Stomach (tissue), 19 donors: ENCODE measurements at places on chromosomes 3 and 15. TPM values are rescaled to one million over a fixed set of nuclear protein-coding genes. Genes with fewer than 3 reads are reported as not detected.
A peak's percentile ranks its signal among the peaks of the same experiment; 100 is the strongest.

Gene GPR149
- 0.18 TPM for total RNA-seq

Gene GOLGA6L7
- total RNA-seq: not detected

DNA sequence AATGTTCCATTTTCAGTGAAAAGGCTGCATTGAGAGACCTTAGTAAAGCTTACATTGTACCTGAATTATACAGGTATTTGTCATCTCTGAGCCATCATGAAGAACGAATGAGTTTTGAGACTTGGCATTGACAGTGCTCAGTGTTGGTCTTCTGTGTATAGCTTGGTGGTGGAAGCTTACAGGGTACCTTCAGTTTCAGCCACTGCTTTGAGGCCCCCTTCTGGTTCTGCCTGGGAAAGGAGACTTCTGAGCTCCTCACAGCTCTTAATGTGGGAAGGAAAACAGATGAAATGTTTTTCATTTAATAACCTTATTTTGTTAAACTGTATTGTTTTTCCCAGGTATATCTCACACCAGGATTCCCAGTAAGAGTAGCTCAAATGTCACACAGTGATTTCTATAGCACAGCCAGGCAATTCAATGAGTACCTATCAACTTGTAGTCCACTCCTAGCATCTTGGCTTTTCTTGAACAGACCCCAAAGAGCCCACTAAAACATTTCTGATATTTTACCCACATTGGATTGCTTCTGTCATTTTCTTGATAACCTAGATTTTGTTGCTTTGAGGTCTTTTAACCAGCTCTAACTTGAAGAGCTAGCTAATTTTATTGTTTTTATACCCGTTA, 5.6 kb downstream of the SERPINI1 start:
- no peaks in the 10 kb centered on the region for H3K36me3 ChIP-seq
- no peak overlapping the region for H3K4me3 ChIP-seq
- H3K27ac ChIP-seq: no peak overlapping the region
- H3K4me1 ChIP-seq: peaks cover 9% of the 10 kb centered on the region

- peak; percentile 17 for DNase-seq
- no peaks in the 10 kb centered on the region for H3K27me3 ChIP-seq
- peak overlapping the region; percentile 79 for H3K27ac ChIP-seq
- no peak overlapping the region for H3K4me3 ChIP-seq
- H3K36me3 ChIP-seq: peaks cover 38% of the 10 kb centered on the region
Observed at GRCh38 chr3:48403533-48404439, 26.1 kb downstream of the PLXNB1 start.

GRCh38 chr3:177065285-177066033, 131.8 kb downstream of the TBL1XR1 start:
- no peaks in the 10 kb centered on the region for H3K36me3 ChIP-seq
- H3K4me3 ChIP-seq: no peak overlapping the region
- H3K27me3 ChIP-seq: no peaks in the 10 kb centered on the region

Gene PIF1
- 1.6 TPM for total RNA-seq

GRCh38 chr15:101206176-101206591, 45.7 kb downstream of the CHSY1 start:
- no peak overlapping the region for H3K4me3 ChIP-seq
- no peaks in the 10 kb centered on the region for H3K27me3 ChIP-seq
- H3K36me3 ChIP-seq: no peaks in the 10 kb centered on the region
- peaks cover 35% of the 10 kb centered on the region for H3K4me1 ChIP-seq
- no peak for DNase-seq

Gene MRAS
- total RNA-seq: 26.6 TPM

Gene GOLGA8J
- total RNA-seq: not detected

DNA sequence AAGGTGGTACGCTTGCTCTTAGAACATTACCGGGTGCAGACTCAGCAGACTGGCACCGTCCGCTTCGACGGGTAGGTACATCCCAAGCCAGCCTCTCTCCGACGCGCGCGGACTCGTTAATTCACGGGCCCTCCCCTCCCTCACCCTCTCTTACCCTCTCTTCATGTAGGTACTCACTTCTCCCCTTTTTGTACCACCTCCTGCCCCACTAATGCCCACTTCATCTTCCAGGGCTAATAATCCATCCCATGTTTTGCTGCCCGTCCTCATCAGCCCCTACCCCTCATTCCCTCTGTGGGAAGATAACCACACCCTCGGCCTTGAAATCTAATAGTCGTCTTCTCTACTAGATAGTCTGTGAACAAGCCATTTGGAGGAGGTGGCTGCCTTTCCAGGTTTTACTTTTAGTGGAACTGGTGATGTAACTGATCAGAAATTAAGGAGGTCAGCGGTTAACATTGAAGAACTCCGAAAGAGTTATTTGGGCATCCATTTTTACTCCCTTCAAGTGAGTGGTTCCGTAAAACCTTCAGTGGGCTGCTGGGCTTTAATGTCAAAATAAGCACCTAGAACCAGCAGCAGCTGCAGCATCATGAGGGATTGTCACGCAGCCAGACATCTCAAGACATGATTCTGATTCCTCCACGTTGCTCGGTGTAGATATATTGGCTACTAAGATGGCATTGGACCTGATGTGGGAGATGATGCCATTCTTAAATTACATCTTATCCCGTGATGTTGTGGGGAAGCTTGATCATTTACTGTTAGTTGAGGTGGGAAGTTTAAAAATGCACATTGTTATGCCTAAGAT, 1.3 kb downstream of the FEM1B start:
- no peak for DNase-seq
- peak overlapping the region; percentile 97 for H3K27ac ChIP-seq
- H3K4me3 ChIP-seq: peak overlapping the region; percentile 80
- H3K36me3 ChIP-seq: no peaks in the 10 kb centered on the region
- no peaks in the 10 kb centered on the region for H3K27me3 ChIP-seq
- H3K4me1 ChIP-seq: peaks cover 71% of the 10 kb centered on the region

DNA sequence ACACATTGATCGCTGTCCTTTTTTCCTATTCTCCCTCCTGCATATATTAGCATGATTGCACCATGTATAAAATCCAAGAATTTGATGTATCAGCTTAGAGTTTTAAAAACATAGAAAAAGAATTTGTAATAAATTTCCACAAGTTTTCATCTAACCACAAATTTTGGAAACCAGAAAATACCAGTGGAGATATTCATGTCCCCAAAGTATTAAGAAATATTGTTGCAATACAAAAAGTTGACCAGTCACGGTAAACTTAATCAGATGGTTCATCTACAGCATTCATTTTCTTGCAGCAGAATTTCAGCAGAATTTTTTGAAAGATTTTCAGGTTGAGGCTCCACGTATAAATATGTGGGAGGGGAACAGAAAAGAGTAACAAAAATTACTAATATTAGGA, 500.9 kb upstream of the MDFIC2 start:
- H3K27me3 ChIP-seq: no peaks in the 10 kb centered on the region
- H3K36me3 ChIP-seq: no peaks in the 10 kb centered on the region
- no peak for DNase-seq

DNA sequence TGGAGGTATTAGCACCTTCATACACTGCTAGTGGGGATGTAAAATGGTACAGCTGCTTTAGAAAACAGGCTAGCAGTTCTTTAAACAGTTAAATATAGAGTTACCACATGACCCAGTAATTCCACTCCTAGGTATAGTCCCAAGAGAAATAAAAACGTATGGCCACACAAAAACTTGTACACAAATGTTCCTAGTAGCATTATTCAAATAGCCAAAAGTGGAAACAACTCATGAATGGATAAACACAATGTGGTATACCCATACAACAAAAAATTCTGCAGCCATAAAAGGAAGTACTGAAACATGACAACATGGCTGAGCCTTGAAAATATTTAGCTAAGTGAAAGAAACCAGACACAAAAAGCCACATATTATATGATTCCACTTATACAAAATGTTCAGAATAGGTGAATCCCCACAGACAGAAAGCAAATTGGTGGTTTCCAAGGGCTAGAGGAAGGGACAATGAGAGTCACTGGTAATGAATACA, 40.8 kb upstream of the KLF13 start:
- no peak for DNase-seq
- H3K27me3 ChIP-seq: no peaks in the 10 kb centered on the region
- no peaks in the 10 kb centered on the region for H3K4me1 ChIP-seq
- no peak overlapping the region for H3K4me3 ChIP-seq
- H3K27ac ChIP-seq: no peak overlapping the region

GRCh38 chr3:48708481-48708889, 8.5 kb downstream of the IP6K2 start:
- H3K4me1 ChIP-seq: peaks cover 38% of the 10 kb centered on the region
- H3K27ac ChIP-seq: peak overlapping the region; percentile 52
- H3K27me3 ChIP-seq: no peaks in the 10 kb centered on the region
- H3K36me3 ChIP-seq: peaks cover 70% of the 10 kb centered on the region
- no peak for DNase-seq

Gene MAGI1
- total RNA-seq: 83.9 TPM

DNA sequence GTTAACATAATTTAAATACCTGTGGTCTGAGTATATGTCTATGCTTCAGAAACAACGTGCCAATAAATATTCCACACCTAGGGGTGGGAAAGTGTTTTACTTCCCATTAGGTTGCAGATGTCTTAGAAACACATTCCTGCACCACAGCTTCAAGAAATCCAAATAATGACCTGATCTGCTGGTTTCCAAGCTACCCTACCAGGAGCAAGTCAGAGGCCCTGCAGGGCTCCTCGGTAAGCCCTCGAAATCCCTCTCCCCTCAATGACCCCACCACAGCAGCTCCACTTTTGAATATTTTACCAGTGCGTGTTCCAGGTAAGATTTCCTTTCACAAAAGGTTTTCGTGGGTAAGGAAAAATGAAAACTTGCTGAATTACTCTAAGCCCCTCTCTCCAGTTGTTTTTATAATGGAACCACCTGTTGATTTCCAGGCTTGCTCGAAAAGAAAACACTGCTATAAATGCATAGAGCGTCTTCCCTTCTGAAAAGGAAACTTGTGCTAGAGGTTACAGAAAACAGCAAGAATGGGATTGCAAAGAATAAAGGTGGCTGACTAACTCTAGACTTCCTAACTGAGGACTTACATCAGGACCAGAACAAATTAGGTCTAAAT, 12.6 kb downstream of the IL12A start:
- H3K27ac ChIP-seq: no peak overlapping the region
- no peaks in the 10 kb centered on the region for H3K4me1 ChIP-seq
- no peak for DNase-seq
- no peaks in the 10 kb centered on the region for H3K36me3 ChIP-seq
- no peaks in the 10 kb centered on the region for H3K27me3 ChIP-seq
- H3K4me3 ChIP-seq: no peak overlapping the region

Gene LRRC31
- total RNA-seq: 1.8 TPM

Gene CYP8B1
- total RNA-seq: not detected
